ENCODE measurements at places on chromosomes 11 and 22. TPM values are rescaled to one million over a fixed set of nuclear protein-coding genes. Genes with fewer than 3 reads are reported as not detected.

OR8K1 gene
- total RNA-seq = not detected

OR10A4 gene
- not detected for total RNA-seq

ARFGAP2 gene
- total RNA-seq = 66.6 TPM

DRD4 gene
- total RNA-seq = 0.16 TPM

NXPE1 gene
- total RNA-seq = not detected

MMP13 gene
- not detected for total RNA-seq

NLRP14 gene
- not detected for total RNA-seq

KCNJ11 gene
- total RNA-seq = not detected

QSER1 gene
- 20.2 TPM for total RNA-seq

PARVA gene
- total RNA-seq = 150 TPM

FTH1 gene
- 2,760 TPM for total RNA-seq

APOA1 gene
- total RNA-seq = not detected

PHF5A gene
- total RNA-seq = 58.4 TPM

RAB39A gene
- total RNA-seq = not detected

HOATZ gene
- total RNA-seq = not detected

CARNS1 gene
- 0.05 TPM for total RNA-seq

RBMXL2 gene
- not detected for total RNA-seq

AIFM3 gene
- total RNA-seq = not detected

CDHR5 gene
- not detected for total RNA-seq

INPP5J gene
- total RNA-seq = 1.0 TPM

CASP5 gene
- total RNA-seq = not detected

ESRRA gene
- 23.1 TPM for total RNA-seq

TPH1 gene
- total RNA-seq = not detected
